ENCODE measurements at places on chromosomes 1 and 21.

GRCh38 chr21:34886240-34887104 lies 162.6 kb downstream of the RUNX1 start:
- DNase-seq = peak; percentile 27

GRCh38 chr21:31459457-31459856 lies 115.4 kb upstream of the TIAM1 start:
- no peak for DNase-seq

GRCh38 chr1:236280438-236281197 lies 1.1 kb downstream of the ERO1B start:
- DNase-seq = peak; percentile 35

GRCh38 chr1:248631354-248632008 lies 3.4 kb downstream of the OR2T11 start:
- no peak for DNase-seq

Data from central memory CD4-positive, alpha-beta T cell (primary cell).